ENCODE measurements at places on chromosomes 3 and 15.

- no peak for DNase-seq
Measured at GRCh38 chr3:108251265-108251664, 29.0 kb upstream of the IFT57 start.

DNA sequence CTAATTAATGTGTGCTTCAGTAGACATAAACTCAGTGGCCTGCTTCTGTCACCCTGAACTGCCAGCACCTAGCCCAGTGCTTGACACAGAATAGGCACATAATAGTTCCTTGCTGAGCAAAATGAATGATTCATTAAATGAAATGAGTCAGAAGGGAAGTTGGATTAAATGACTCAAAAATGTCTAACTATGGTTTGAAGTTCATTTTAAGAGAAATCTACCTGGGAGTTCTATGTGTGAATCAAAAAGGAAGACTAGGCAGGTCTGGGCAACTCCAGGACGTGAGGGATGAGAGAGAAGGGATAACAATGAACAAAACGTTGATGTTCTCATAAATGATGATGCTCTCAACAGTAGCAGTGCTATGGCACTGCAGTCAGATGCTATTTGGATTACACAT lies 175.0 kb downstream of the CFAP20DC start:
- DNase-seq, result no peak

GRCh38 chr3:117719316-117719926 lies 1009.8 kb downstream of the TUSC7 start:
- no peak for DNase-seq

GRCh38 chr15:66508293-66508883 lies 3.3 kb downstream of the ZWILCH start:
- no peak for DNase-seq

DNA sequence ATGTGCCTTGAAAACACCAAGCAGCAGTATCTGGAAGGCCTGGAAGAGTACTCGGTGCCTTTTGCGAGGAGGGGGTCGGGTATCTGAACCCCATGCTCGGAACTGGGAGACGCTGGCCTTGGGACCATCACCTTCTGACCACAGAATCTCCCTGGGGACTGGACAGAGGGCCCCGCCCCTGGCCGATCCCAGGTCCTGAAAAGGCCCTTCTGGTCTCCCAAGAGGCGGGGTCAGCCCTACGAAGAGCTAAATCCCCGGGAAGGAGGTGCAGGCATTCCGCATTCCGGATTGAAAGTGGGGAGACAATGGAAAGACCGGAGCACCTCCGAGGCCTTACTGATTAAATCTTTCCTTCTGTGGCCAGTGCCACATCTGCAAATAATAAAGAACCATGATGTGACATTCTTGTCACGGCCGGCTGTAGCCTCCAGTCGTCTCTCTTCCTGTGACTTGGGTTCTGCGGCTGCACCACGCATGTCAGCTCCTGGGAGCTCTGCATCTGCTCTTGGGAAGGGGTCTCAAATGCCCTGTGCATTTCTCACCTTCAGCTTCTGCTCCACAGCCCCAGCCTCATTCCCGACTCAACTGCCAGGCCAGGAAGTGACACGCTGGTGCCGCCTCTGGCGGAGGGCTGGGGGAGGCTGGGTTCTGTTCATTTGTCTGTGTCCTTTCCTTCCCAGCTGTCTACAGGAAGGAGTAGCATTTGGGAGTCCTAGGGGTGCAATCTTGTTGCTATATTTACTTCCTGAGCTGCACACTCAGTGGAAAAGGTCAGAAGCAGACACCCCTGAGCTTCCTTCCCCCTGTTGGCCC lies 173.5 kb downstream of the KLF13 start:
- DNase-seq, result no peak

DNA sequence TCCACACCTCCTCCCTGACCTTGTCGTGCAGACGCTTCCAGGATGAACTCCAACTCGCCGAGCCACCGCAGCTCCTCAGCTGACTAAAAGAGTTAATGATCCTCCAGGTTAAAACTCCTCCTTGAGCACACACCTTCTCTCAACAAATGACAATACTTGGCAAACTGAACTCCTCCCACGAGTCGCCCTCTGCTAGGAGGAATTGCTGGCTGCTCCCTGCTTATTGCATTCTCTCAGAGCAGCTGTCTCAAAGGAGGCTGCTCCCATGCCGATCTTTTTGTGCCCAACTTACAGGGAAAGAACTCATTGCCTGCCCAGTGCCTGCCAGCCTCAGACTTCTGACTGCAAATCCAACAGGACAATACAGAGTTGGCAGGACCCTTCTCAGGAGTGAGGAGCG lies at the start of gene ATP13A4:
TSS of gene ATP13A4 (minus strand) at position 85 of the 400 bp plus-strand sequence. CDS start 96 bp downstream, outside the sequence.
- no peak for DNase-seq

- DNase-seq, result no peak
Measured at GRCh38 chr3:9135930-9136525, 113.4 kb downstream of the SRGAP3 start.

GRCh38 chr15:98567951-98568350 lies 80.4 kb upstream of the IGF1R start:
- no peak for DNase-seq

DNA sequence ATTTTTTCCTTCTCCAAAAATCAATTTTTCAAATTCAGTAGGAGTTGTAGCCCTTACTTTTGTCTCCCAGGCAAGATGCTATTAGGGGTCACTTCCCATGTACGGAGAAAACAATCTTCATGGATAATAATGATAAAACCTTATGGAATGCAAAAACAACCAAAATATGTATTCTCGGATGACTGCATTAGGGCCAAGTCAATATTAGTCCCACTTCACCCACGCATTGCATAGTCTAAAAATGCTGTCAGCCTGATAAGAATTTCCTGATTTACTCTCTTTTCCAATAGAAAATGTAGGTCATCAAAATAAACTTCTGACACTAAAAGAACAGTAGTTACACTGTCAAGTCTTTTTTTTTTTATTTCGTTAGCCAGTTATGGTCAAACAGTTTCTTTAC lies 2.7 kb downstream of the VGLL3 start:
- DNase-seq, result no peak

DNA sequence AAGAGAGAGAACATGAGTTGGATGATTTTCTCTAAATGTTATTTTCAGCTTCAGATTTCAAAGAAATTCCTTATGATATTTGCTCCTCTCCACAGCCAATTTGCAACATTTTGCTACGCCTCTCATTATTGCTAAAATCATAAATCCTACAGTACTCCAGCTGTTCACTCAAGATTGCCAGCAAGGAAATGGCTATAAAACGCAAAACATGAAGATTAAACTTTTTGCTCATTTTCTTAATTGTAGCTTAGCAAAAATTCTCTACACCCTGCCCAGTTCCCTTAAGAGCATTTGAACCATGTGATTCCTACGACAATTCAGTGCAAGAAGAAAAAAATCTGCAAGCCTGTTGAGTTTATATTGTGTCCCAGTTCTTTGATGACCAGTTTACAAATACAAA lies 6.8 kb downstream of the CHRNA3 start:
- DNase-seq, result no peak

DNA sequence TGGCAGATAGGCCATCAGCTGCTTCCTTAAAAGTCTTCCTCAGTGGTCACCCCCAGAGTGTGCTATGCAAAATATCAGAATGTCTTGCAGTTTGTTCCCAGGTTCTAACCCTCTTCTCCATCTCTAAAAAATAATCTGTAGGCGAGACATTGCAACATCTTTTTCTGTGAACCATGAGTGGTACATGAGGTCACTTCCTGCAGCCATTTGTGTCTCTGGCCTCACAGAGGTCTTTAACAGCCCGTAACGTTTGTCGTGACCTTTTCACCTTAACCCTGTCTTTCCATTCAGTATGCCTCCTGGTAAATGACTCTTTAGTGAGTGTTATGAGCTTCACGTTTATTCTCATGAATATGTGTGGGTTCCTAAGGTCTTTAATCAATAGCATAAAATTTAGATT lies 145.4 kb downstream of the KLHL25 start:
- no peak for DNase-seq

- no peak for DNase-seq
Measured at GRCh38 chr3:110062716-110063115, 725.4 kb upstream of the DPPA4 start.

DNA sequence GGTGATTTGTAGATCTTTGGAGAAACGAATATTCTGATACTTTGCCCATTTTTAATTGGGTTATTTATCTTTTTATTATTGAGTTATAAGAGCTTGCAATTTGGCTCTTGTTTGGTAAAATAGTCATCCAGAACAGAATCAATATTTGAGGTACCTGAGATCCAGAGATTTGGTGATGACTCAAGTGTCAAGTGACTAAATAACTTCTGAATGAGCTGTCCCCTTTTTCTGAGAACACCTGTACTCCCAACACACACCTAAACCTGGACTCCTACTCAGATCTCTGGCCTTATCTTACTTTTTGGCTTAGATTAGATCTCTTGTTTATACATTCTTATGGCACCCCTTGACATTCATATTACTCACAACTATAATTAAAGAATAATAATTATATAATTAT lies 3.1 kb upstream of the TRA2B start:
- DNase-seq, result no peak

DNA sequence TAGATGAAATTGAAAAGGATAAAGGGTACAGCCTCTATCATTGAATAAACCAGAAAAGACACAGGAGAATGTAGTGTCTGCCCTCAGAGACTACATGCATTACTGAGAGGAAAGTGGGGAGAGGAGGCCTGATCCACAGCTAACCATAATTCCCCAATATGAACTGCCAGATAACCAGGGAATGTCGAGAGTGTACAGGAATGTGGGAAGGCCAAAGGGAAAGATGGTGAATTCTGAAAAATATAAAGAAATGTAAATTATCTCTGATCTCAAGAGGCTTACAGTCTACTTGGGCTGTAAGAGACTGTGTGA lies 22.3 kb downstream of the MYO1E start:
- DNase-seq, result no peak

- no peak for DNase-seq
Measured at GRCh38 chr3:59367150-59367549, 317.3 kb upstream of the CFAP20DC start.
